Activated naive CD4-positive, alpha-beta T cell treated with anti-CD3 and anti-CD28 coated beads, Interleukin-2, amount 50 U/mL, for 72 hours (primary cell): ENCODE measurements at places on chromosomes 13 and 19.
A peak's percentile ranks its signal among the peaks of the same experiment; 100 is the strongest.

GRCh38 chr13:50033725-50034124 is 18.5 kb downstream of the KCNRG start:
- no peak for DNase-seq

DNA sequence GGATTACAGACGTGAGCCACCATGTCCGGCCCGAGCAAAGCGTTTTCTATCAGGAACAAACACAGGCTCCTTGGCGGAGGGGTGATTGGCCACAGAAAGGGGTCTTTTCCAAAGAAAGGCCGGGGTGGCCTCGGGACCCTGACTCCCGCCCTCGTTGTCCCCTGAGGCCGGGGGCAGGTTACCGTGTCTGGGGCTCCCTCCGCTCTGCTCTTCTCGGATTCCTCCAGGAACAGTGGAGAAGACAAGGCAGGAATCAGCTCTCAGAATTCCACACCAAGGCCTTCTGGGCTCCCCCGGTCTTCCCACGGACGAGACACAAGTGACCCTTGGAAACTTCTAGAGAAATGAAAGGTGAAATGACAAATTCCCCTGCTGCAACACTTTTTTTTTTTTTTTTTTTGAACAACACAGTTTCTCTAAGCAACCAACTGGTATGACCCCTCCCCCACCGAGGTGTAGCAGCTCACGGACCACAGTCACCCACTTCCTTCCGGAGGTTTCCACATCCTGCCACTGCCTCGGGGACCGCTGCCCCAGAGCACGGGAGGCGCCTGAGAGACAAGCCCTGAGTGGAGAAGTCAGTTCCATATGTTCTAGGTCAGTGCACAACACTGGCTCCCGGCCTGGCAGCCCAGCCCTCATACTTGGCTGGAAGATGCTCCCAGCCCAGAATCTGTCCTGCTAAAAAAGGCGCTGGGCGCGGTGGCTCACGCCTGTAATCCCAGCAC is 11.0 kb downstream of the MOB3A start:
- peak; percentile 95 for DNase-seq

DNA sequence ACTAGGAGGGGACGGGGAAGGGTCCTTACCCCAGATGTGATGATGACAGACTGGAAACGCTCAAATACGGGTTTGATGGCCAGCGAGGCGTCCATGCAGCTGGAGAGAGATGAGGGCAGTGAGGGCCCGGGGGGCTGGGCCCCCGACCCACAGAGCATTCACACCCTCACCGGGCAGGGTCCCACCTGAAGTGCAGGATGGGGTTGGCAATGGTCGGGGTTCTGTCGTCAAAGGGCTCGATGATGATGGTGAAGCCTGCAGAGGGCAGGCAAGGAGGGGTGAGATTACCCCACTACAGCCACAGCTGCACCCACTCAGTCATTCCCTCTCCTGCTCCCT is 13.0 kb downstream of the ERCC2 start:
- no peak for DNase-seq

- no peak for DNase-seq
These were observed 37.7 kb upstream of the CYP4F8 start for GRCh38 chr19:15577184-15577771.

DNA sequence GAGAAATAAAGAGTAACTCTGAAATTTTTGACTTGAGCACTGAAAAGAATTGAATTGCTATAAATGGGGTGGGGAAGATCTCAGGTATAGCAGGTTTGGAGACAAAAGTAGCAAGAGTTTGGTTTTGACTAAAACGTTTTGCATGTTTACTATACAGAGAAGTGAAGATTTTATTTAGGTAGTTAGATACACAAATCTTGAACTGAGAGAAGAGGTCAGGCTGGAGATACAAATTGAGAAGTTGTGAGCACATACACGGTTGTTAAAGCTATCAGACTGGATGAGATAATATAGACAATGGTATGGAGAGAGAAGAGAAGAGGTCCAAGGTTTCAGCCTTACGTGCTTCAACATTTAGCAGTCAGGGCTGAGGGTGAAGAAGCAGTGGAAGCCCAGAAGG is 420.9 kb downstream of the FOXO1 start:
- DNase-seq = no peak

- DNase-seq = no peak
These were observed 255.9 kb upstream of the STARD13 start for GRCh38 chr13:33541456-33541855.

DNA sequence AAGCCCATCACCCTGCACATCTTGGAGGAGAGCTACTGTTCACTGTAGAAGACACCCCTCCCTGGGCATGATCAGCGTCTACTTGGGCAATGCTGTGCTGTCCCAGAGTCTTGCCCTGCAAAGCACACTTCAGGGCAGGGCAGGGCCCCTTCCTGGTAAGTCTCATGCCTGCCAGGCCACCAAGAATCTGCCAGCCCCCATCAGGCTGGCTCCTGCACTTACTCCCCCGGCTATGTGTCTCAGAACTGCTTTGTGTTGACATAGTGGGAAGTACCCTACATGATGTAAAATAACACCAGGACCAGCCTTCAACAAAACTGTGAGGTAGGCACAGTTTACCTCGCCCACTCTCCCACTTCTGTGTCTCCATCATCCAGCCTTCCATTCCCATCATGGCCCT is 27.8 kb upstream of the ATP12A start:
- no peak for DNase-seq

- no peak for DNase-seq
These were observed 1369.9 kb downstream of the EFNB2 start for GRCh38 chr13:105165449-105166125.

DNA sequence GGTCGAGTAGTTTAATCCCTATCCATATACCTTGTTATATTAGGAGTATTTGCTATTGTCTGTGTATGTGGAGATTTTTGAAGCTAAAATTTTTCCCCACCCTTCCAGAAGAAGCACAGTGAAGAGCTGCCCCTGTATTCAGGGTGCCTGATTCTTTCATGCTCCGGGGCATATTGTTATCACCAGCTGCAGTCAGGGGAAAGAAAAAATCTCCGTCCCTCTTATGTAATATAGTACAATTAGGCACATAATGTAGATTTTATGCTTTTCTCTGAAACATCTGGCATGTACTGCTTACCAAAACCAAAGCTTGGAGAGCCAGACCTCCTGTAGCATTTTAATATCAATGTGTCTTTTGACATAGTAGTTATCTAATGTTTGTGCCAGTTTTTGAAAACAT is 214.9 kb upstream of the EDNRB start:
- no peak for DNase-seq

GRCh38 chr13:33379608-33380007 is 94.1 kb upstream of the STARD13 start:
- DNase-seq = no peak

- DNase-seq = no peak
These were observed 18.3 kb upstream of the TEX29 start for GRCh38 chr13:111302045-111302726.

- no peak for DNase-seq
These were observed 129.5 kb downstream of the ATP8A2 start for GRCh38 chr13:25501231-25501630.

GRCh38 chr13:44096901-44097300 is 217.2 kb downstream of the LACC1 start:
- DNase-seq = no peak

DNA sequence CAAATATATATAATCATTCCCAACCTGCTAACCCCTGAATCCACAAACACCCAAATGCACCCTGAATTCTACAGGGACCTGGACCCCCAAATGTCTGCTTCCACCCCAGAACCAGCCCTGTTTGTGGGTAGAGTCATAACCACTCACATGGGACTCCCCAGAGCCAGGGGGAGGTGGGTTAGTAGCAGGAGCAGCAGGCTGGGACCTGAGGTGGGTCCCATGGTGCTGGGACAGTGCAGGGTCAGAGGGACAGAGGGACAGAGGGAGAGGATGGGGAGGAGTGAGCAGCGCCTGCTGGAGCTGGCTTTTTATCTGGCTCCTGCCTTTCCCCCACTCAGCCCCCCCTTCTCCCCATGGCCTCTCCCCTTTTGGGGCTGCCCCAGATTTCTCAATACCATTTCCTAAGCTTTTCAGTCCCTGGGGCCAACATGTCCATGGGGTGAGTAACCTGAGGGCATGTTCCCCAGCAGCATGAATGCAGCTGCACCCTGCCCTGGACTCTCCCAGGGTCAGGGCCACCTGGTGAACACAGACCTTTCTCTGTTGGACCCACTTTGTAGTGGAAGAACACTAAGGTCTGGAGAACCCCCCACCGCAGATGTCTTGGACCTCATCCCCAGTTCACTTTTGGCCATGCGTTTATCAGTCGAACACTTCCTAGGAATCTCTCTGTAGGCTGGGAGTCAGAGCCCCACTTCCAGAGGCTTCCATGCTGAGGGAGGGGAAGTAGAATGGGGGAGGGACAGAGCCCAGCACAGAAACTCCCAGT is at the start of gene C3:
Gene C3 (minus strand): TSS at position 282 of the 769 bp plus-strand sequence. CDS start 61 bp downstream, at position 221.
- DNase-seq = no peak

- no peak for DNase-seq
These were observed 63.8 kb downstream of the KCNRG start for GRCh38 chr13:50078895-50079654.

DNA sequence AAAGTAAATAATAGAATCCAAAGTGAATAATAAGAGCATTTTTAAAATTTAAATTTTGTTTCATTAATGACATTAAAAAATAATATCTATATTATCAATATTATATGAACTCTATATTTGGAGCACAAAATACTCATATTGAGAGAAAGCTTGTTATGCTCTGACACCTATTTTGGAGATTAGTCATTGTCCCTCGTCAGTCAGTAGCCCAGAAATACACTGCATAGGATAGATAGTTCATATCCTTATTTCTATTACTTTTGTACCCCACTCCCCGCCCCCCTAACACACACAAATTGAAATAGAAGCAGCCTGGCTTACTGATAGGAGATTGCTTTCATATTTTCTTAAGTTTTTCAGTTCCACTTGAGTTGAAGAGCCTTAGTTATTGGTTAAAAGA is 652.8 kb downstream of the PCDH9 start:
- no peak for DNase-seq

DNA sequence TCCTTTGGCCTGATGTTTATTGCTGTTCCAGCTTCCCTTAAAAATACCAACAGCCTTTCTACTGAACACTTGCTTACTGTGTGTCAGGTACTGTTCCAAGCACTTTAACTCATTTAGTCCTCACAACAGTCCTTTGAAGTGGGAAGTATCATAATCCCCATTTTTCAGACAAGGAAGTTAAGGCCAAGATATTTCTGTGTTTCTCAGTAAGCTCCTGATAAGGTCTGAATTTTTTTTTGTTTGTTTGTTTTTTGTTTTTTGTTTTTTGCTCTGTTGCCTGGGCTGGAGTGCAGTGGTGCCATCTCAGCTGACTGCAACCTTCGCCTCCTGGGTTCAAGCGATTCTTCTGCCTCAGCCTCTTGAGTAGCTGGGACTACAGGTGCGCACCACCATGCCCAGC is 7.5 kb downstream of the SNRPA start:
- no peak for DNase-seq

DNA sequence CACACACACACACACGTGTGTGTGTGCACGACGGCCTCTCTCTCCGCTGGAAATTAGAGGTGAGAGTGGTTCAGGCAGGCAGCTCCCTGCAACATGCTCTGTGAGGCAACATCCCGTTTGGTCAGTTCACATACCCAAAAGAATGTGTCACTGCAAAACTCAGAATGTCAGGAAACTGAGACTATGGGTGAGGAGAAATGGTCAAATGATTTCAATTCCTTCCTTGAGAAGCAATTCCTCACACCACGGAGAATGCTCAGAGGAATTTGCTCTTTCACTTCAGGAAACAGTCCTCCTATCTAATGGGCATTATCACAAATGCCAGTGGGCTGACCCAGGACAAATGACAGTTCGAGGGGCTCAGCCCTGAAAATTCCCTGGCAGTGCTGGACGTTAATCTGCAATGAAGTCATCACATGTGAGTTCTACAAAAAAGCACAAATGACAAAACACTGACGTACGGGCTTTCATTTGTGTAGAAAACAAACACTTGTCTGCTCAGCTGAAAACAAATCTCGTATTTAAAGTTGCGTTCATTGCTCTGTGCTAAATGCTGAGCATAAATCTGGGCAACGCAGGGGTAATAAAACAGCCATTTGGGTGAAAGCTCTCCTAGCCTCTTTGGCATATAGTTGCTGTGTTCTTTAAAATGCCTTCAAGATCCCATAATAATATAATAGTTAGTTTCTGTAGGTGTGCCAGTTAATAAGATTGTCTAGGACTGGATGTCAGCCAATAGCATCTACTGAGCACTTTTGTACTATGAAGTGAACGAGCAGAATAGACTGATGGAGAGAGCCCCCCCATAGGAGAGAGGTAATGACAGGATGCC is 18.6 kb upstream of the LATS2 start:
- DNase-seq = no peak

DNA sequence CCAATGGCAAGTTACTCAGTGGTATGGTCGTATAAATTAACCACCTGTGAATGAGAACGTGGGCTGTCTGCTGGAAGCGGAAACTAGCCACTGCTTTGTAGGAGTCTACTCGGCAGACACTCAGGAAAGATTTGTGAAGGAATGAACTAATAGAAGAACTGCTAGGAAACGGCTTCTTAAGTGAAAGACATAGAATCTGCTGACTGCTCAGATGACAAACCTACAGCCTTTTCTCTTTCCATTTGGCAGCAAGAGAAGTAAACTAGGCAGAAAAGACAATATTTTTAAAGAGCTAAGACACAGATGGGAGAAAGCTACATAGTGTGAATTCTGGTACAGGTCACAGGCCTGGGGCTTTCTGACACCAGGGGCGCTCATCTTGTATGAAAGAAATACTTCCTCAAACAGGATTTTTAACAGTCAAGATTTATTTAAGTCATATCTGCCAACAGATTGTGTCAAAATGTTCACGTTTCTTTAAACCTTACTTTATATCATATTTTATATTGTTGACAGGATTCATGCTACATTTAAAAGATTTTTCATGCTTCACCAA is 78.4 kb downstream of the MIPEP start:
- no peak for DNase-seq

- no peak for DNase-seq
These were observed 4.1 kb downstream of the ACP4 start for GRCh38 chr19:50794074-50794875.

DNA sequence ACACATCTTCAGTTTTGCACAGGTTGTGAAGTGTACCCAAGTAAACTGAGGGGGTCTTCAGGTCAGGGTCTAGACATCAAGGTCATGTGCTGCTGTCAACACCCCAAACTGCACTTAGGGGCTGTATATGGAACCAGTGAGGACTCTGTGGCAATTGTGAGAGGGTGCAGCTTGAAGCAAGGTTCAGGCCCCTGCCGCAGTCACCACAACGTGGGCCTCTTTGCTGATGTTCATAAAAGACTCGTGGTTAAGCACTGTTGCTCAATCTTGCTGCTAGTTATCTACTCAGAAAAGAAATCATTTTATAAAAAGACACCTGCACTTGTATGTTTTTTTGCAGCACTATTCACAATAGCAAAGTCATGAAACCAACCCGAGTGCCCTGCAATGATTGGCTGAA is 907.4 kb downstream of the UQCRFS1 start:
- no peak for DNase-seq

DNA sequence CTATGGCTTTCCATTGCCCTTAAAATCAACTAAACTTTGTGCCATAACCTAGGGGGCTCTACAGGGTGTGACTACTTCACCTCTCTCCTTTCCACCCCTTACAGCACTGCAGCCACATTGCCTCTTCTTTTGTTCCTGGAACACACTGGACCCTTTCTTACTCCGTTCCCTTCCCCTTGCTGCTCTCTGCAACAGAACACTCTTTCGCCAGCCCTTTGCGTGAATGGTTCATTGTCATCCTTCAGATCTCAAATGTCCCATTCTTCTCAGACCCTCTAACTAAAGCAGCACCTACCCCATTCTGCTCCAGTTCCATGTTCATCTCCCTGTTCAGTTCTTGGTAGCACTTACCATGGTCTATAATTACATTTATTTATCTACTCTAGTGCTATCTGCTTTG is 208.3 kb downstream of the OXGR1 start:
- DNase-seq = no peak
